ENCODE measurements at places on chromosomes 7 and 10. TPM values are rescaled to one million over a fixed set of nuclear protein-coding genes. Genes with fewer than 3 reads are reported as not detected.

HOXA6 gene
- total RNA-seq: not detected

TET1 gene
- total RNA-seq: 41.6 TPM

IQUB gene
- 8.2 TPM for total RNA-seq

VGF gene
- 21.2 TPM for total RNA-seq

SNX10 gene
- 40.6 TPM for total RNA-seq

GNGT1 gene
- not detected for total RNA-seq

PNLIP gene
- total RNA-seq: not detected

RPEL1 gene
- total RNA-seq: not detected

SEMA3C gene
- 33.2 TPM for total RNA-seq

All from cerebellum (tissue), 4 donors.